ENCODE measurements at places on chromosomes 3 and 15.

- no peak for DNase-seq
Measured at GRCh38 chr3:188906236-188906635, 265.5 kb upstream of the TPRG1 start.

DNA sequence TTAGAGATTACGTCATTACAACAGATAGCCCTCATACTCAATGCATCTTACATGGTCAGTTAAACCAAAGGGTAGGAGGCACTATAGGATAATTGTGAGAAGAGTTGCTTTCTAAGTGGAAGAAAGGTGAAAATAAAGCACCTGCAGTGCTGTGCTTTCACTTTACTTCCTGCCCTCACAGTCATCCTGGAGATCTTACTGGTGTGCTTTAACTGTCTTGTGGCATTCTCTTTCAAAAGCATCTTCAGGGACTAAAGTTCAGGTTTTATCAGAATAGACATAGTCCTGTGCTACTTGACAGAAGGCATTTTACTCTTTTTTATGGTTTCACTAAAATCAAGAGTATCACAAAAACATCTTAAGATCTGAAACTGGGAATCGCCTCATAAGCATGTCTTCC, 286.6 kb downstream of the ZBTB20 start:
- DNase-seq = no peak

- DNase-seq = no peak
Measured at GRCh38 chr3:133137042-133137996, 99.1 kb downstream of the TMEM108 start.

DNA sequence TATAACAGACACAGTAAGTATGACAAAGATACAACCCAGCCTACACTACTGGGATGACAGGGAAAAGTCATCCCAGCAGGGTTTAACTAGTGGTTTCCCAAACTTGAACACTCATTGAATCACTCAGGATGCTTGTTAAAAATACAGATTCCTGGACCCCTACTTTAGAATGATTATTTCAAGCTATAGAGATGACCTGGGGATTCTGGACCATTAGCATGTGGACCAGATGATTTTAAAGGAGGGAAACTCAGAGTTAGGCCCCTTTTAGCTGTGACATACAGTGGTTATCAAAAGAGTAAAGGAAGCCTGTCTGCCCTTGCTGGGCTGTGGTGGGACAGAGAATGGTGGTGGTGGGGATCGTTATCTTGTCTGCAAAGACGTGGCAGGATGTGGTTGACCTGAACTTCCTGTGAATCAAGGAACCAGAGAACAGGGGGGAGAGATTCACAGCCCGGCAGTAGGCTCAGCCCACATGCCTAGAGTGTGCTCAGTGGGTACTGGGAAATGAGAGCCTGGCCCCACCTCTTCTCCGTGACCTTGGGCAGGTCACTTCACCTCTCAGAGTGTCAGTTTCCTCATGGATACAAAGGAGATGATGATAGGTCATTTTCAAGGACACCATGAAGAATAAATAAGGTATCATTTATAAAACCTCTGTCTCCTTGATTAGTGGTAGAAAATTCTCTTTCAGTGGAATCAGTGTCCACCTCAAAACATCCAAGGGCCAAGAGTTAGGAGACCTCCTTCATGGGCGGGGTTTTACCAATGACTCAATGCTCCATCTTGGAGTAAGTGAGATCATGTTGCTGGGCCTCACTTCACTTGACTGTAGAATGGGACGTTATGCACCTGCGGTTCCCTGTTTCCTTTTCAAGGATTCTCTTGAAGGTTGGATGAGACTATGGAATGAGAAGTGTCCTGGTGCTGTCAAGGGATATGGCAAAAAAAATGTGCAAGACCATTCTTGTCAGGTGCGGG, 306.5 kb downstream of the RPLP1 start:
- no peak for DNase-seq

DNA sequence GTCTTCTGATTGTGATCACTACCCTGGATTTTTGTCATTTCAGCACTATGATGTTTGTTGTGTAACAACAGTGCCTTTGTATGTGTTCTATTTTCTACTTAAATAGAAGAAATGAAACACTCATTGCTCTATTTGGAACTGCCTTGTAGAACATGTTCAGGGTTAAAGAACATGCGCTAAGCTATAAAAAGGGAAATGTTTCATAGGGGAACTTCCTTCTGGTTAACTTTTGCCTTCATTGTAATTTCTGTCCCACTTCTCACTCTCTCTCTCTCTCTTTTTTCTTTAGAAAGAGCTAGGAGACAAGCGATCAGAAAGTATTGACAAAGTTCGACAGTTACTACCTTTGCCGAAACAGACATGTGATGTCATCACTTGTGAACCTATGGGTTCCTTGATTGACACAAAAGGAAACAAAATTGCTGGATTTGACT, at the start of gene P2RY12:
TSS of gene P2RY12 (minus strand) at position 13 of the 434 bp plus-strand sequence. CDS start 45,908 bp downstream, outside the sequence.
- no peak for DNase-seq

- no peak for DNase-seq
Measured at GRCh38 chr15:64530472-64530871, 70.1 kb downstream of the ZNF609 start.

DNA sequence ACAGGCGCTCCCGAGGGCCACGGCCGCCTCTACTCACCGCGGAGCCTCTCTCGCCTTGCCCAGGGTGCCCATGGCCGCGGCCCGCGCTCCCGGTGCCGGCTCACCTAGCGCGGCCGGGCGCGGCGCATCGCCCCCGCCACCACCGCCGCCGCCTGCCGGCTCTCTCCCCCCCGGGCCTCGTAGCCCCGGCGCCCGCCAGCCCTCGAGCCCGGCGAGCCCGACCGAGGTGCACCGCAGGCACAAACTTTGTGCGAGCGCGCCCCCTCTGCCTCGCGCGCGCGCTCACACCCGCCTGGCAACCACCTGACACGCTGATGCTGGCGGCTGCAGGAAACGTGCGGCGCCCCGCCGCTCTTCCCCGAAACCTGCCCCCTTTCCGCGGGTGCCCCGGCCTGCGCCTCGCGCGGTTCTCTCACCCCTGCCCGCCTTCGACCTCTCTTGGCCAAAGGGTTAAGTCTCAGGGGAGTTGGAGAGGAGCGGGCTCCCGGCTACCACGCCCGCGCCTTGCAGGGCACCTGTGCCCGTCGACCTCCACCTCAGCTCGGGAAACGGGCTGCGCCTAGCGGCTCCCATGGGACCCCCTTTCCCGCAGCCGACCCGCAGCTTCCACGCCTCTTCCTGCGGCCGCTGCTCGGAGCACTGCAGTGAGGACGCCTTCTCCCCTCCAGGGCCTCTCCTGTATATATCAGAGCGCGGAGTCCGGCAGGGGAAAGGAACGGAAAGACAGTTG, at the start of gene RASGRP1:
TSS of gene RASGRP1 (minus strand) at position 258 of the 730 bp plus-strand sequence. CDS start at position 72, 186 bp downstream.
- peak; percentile 37 for DNase-seq

DNA sequence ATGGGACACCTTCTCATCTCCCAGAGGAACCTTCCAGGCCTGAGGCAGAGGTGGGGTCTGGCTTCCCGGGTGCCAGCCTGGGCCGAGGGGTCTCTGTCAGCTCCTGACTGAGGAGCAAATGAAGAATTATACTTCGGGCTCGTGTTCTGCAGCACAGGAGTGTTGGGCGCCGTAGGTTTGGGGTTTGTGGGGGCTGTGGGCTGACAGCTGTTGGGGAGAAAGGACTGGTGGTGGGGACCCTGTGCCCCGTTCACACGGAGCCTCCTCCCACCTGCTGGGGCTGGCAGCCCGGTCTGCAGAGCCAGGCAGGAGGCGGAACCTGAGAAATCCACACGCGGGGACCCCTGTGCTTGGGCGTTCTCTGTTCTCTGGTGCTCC, 59.7 kb downstream of the ADAMTS7 start:
- DNase-seq = no peak

DNA sequence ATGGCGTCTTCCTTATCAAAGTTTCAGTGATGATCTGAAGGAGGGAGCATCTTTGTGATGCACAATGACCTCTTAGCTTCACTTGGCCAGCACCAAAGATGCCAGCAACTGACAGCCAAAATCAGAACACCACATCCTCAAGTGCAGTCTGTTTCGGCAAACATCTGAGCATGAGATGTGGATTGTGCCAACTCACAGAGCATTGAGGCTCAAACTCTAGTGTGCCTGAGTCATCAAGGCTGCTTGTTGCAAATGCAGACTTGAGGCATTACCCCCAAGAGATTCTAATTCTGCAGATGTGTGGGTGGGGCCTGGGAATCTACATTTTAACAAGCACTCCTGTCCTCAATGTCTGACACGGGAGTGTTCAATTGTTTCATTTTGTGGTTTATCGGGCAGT, 35.8 kb downstream of the ABHD5 start:
- DNase-seq = no peak

DNA sequence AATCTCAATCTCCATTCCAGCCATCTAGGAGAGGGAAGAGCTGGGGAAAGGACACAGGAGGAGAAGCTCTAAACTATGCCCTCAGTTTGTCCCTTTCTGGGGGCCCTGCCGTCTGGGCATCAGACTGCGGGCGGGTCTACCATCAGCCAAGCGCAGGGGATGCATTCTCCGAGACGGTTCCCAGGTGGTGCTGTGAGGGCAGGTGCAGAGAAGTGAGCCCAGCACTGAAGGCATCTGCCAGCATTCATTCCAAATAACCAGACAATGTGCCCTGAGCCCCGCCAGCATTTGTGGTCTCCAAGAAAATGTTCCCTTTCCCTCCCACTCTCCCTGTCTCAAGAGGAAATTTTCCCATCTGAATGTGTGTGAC, 265.7 kb downstream of the XXYLT1 start:
- DNase-seq = no peak
